Activated T-helper 1 cell treated with anti-CD3 and anti-CD28 coated beads, Interleukin-12 subunit alpha, Interleukin-12 subunit beta, Interleukin-2, Interleukin-4 antibody, amounts not matched to agents 30 ng/mL and 10 ng/mL and 1 ng/mL, durations not matched to agents 14 hours and 24 hours and 36 hours (primary cell): ENCODE measurements at places on chromosomes 3 and 15. TPM values are rescaled to one million over a fixed set of nuclear protein-coding genes. Genes with fewer than 3 reads are reported as not detected.

The SAMD7 gene
- total RNA-seq: not detected in 2 replicates

The LINGO1 gene
- total RNA-seq: not detected in 2 replicates

The TEX55 gene
- total RNA-seq: not detected in 2 replicates

The MAGEL2 gene
- not detected in 2 replicates for total RNA-seq

The SAMMSON gene
- total RNA-seq: not detected in 2 replicates
